ENCODE measurements at places on chromosomes 4 and X.

- no peak for DNase-seq
Measured at GRCh38 chrX:154731881-154732280, 19.0 kb downstream of the GAB3 start.

DNA sequence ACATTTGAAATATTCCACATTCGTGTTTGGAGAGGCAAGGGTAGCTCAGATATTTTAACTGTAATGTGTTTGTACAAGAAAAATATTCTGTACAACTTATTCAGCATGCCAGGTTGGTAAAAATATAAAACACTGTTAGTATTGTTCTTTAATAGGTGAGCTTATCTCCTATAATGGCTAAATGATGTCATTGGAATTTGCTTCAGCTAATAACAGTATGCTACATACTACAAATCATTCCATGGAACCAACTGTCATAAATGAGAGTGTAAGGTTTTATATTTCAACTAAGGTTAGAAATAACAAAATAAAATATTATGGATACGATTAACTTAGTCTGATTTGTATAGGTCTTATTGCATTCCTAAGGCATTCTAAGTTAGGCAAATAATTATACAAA lies 206.6 kb downstream of the ADGRL3 start:
- DNase-seq, result peak; percentile 57

DNA sequence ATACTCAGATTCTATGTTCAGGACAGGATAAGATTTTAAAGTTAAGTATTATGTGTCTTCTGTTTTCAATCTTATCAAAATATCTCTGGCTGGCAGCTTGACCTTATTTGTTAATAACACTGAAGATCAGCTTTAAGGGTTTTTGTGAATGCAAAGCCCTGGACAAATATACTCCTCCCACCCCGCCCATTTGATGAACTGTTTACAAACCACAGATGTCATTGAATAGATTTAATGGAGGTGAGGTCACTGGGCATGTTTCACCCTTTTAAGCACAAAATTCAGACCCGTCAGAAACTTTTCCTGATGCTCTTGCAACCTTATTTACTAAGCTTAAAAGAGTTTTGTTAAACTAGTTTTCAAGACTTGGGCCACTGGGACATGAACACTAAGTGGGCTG lies 10.1 kb upstream of the CXCL8 start:
- DNase-seq, result peak; percentile 74

- DNase-seq, result no peak
Measured at GRCh38 chrX:916230-916599, 285.6 kb downstream of the SHOX start.

DNA sequence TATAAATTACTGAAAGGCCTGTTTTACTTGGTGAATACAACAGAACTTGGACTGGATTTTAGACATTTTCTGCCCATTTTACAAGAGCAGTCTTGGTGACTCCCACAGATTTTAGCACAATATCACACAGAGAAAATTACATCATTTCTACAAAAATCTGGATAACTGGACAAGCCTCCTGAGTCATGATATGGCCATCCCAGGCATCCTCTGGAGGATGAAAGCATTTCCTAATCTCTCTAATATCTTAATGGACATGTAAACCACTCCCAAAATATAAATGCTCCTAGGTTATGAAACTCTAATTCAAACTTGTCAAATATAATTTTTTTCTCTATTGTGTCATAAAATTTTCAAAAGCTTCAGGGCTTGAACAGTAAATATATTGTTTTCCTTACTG lies 1170.8 kb upstream of the PCDH7 start:
- DNase-seq, result no peak

- peak; percentile 68 for DNase-seq
Measured at GRCh38 chrX:11341274-11342201, 48.3 kb downstream of the AMELX start.
